A549 treated with DMSO at 1 μM for 4 hours (cell line): ENCODE measurements at places on chromosomes 7 and 10. TPM values are rescaled to one million over a fixed set of nuclear protein-coding genes. Genes with fewer than 3 reads are reported as not detected.

Gene TWNK
- total RNA-seq, result 42.6 to 55.5 TPM (median 45.8 TPM) in 5 replicates

Gene LBX1
- total RNA-seq, result not detected in 5 replicates

Gene BTBD16
- 0.44 to 1.5 TPM (median 0.59 TPM) in 5 replicates for total RNA-seq

Gene ZNF503
- total RNA-seq, result 9.2 to 14.1 TPM (median 12.5 TPM) in 5 replicates

Gene JCAD
- total RNA-seq, result 8.8 to 9.8 TPM (median 9.1 TPM) in 5 replicates

Gene HYAL4
- total RNA-seq, result 0.07 TPM in 1 of 5 replicates, not detected in the others

Gene TEX36
- not detected in 5 replicates for total RNA-seq

Gene VSIR
- 23.7 to 32.7 TPM (median 28.7 TPM) in 5 replicates for total RNA-seq

Gene ZC3HAV1L
- total RNA-seq, result 5.6 to 10.7 TPM (median 8.9 TPM) in 5 replicates

Gene CCDC3
- 0.91 to 1.2 TPM (median 0.95 TPM) in 5 replicates for total RNA-seq

Gene SEMA4G
- 7.2 to 10.3 TPM (median 9.2 TPM) in 5 replicates for total RNA-seq

Gene CCDC146
- total RNA-seq, result 0.37 to 0.72 TPM (median 0.47 TPM) in 5 replicates

Gene OR2AE1
- not detected in 5 replicates for total RNA-seq

Gene POLR2J
- total RNA-seq, result 97.2 to 129 TPM (median 106 TPM) in 5 replicates

Gene PTTG1IP2
- total RNA-seq, result not detected in 5 replicates

Gene ETV1
- total RNA-seq, result 2.4 to 4.0 TPM (median 3.5 TPM) in 5 replicates

Gene AGMO
- total RNA-seq, result 0.96 to 1.3 TPM (median 1.1 TPM) in 5 replicates

Gene RARRES2
- total RNA-seq, result not detected in 5 replicates

Gene TMEM72
- not detected in 5 replicates for total RNA-seq

Gene STEAP1B
- total RNA-seq, result 0.15 to 0.49 TPM (median 0.30 TPM) in 4 of 5 replicates, not detected in the other

Gene CPVL
- 0.16 to 0.45 TPM (median 0.25 TPM) in 4 of 5 replicates, not detected in the other for total RNA-seq

Gene TBC1D12
- 4.6 to 6.8 TPM (median 5.6 TPM) in 5 replicates for total RNA-seq

Gene ZC3HAV1
- 31.8 to 38.8 TPM (median 35.6 TPM) in 5 replicates for total RNA-seq

Gene DNAAF5
- total RNA-seq, result 36.2 to 54.6 TPM (median 45.3 TPM) in 5 replicates

Gene BICC1
- total RNA-seq, result 22.5 to 32.9 TPM (median 28.8 TPM) in 5 replicates

Gene GPR26
- total RNA-seq, result not detected in 5 replicates

Gene PRXL2A
- 45.6 to 48.1 TPM (median 46.3 TPM) in 5 replicates for total RNA-seq

Gene GSTK1
- total RNA-seq, result 110 to 116 TPM (median 115 TPM) in 5 replicates

Gene NANOS1
- total RNA-seq, result 2.4 to 3.1 TPM (median 2.8 TPM) in 5 replicates

Gene EPHB6
- 0.26 to 0.83 TPM (median 0.79 TPM) in 5 replicates for total RNA-seq

Gene TFAM
- 74.8 to 86.4 TPM (median 84.7 TPM) in 5 replicates for total RNA-seq

Gene GBX1
- total RNA-seq, result 0.18 TPM in 1 of 5 replicates, not detected in the others

Gene FOXI2
- total RNA-seq, result not detected in 5 replicates

Gene SOSTDC1
- not detected in 5 replicates for total RNA-seq

Gene SPDYE2
- 0.05 TPM in 1 of 5 replicates, not detected in the others for total RNA-seq

Gene ELOVL3
- 0.22 to 0.39 TPM (median 0.23 TPM) in 5 replicates for total RNA-seq

Gene SEMA3C
- 46.4 to 76.0 TPM (median 61.3 TPM) in 5 replicates for total RNA-seq

Gene HBP1
- total RNA-seq, result 19.7 to 28.0 TPM (median 26.1 TPM) in 5 replicates

Gene SPDYE2B
- 0.05 TPM in 1 of 5 replicates, not detected in the others for total RNA-seq

Gene SEC31B
- 1.8 to 2.9 TPM (median 2.4 TPM) in 5 replicates for total RNA-seq

Gene DNAJB6
- total RNA-seq, result 99.0 to 142 TPM (median 115 TPM) in 5 replicates

Gene PAPOLB
- total RNA-seq, result not detected in 5 replicates

Gene SRGN
- total RNA-seq, result 53.9 to 74.2 TPM (median 59.5 TPM) in 5 replicates

Gene FZD1
- total RNA-seq, result 2.4 to 2.9 TPM (median 2.6 TPM) in 5 replicates

Gene NRCAM
- total RNA-seq, result 70.5 to 98.1 TPM (median 90.7 TPM) in 5 replicates

Gene LOXL4
- total RNA-seq, result 1.3 to 1.7 TPM (median 1.5 TPM) in 5 replicates

Gene SCD
- 159 to 230 TPM (median 206 TPM) in 5 replicates for total RNA-seq

Gene PRKAR2B
- 2.8 to 4.5 TPM (median 3.5 TPM) in 5 replicates for total RNA-seq

Gene IFIT1B
- not detected in 5 replicates for total RNA-seq

Gene HOXA1
- 2.3 to 4.4 TPM (median 3.6 TPM) in 5 replicates for total RNA-seq

Gene ADARB2
- total RNA-seq, result not detected in 5 replicates

Gene CASP7
- total RNA-seq, result 31.5 to 42.2 TPM (median 38.4 TPM) in 5 replicates

Gene MARCHF5
- total RNA-seq, result 31.8 to 38.7 TPM (median 38.0 TPM) in 5 replicates

Gene SEC61A2
- 12.6 to 14.6 TPM (median 13.3 TPM) in 5 replicates for total RNA-seq

Gene ZNF775
- total RNA-seq, result 4.1 to 7.5 TPM (median 5.7 TPM) in 5 replicates

Gene BAMBI
- 14.4 to 19.1 TPM (median 18.0 TPM) in 5 replicates for total RNA-seq

Gene DLG5
- 28.8 to 37.9 TPM (median 33.7 TPM) in 5 replicates for total RNA-seq
